Stimulated activated CD8-positive, alpha-beta memory T cell treated with anti-CD3 and anti-CD28 coated beads, Interleukin-2, amount 100 ng/mL, for 48 hours (primary cell): ENCODE measurements at places on chromosomes 16 and 17.

- DNase-seq, result no peak
These were observed 6.8 kb downstream of the HSBP1 start for GRCh38 chr16:83814659-83814985.

DNA sequence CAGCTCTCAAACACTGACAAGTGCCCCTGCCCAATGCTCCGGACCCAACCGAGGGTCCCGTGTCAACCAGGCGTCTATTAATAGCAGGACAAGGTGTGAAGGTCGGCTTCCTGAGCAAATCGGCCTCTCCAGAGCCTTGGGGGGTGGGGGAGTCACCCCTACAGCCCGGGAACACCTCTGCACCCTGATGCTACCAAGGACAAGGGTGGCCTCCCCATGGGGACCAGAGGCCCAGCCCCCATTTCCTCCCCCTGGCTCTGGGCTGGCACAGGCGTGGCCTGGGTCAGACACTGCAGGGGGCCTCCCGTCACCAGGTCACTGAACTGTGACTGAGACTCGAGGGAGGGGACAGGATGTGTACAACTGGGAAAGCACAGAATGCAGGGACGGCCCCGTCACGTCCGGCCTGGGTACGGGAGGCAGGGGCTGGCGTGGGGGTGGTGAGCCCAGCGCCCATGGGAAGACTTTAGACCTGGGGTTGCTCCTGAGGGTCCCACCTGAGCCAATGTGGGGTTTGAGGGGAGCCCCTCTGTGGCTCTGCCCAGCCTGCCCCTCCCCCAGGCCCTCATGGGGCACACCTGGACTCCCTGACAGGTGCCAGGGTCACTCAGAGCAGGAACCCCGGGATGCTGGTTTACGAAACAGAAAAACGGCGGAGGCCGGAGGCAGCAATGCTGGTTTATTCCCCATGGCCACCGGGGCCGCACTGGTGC, 579 bp upstream of the CYBA start:
- DNase-seq, result peak; percentile 70

DNA sequence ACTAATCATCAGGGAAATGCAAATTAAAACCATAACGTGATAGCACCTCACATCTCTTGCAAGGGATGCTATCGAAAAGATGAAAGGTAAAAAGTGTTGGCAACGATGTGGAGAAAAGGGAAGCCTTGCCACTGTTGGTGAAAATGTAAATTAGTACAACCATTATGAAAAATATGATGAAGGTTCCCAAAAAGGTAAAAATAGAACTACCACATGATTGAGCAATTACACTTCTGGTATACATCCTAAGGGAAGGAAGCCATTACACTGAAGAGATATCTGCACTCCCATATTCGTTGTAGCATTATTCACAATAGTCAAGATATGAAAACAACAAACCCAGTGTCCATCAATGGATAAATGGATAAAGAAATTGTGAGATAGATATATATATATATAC, 21.5 kb downstream of the ABCA10 start:
- no peak for DNase-seq

- DNase-seq, result no peak
These were observed 91.1 kb downstream of the RGS9 start for GRCh38 chr17:65228287-65228686.

DNA sequence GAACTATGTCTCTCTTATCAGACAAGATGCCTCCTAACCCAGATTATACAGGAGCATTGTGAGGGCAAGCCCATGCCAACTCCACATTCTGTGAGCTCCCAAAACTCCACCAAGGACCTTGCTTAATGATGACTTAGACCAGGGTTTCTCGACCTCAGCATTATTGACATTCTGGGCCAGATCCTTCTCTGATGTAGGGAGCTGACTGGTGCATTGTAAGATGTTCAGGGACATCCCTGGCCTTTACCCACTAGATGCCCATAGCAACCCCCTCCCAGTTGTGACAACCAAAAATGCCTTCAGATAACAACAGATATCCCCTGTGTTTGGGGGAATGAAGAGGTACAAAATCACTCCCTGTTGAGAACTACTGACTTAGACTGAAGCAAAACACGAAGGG, 43.6 kb downstream of the HOXB1 start:
- no peak for DNase-seq

DNA sequence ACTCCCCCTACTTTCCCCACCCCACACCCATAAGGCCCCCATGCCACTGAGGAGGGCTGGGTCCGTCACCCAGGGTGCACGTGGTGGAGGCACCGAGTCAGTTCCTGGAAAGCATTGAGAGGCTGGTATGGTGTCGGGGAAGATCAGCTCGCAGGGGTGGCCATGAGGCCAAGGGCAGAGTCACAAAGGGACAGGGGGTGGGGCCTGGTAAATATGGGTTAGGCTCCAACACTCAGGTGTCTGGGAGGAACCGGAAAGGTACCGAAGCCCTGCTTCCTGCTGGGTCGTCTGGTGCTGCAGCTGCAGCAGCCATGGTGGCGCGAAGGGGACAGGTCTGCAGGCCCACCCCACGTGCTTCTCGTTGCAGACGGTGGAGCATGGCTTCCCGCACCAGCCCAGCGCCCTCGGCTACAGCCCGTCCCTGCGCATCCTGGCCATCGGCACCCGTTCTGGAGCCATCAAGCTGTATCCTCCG, 30.2 kb downstream of the LLGL2 start:
- DNase-seq, result no peak

GRCh38 chr16:81374550-81374949, 59.8 kb downstream of the GAN start:
- no peak for DNase-seq

GRCh38 chr17:57312242-57312641, 55.9 kb downstream of the MSI2 start:
- no peak for DNase-seq

GRCh38 chr17:14792746-14793145, 472.4 kb downstream of the PMP22 start:
- no peak for DNase-seq

DNA sequence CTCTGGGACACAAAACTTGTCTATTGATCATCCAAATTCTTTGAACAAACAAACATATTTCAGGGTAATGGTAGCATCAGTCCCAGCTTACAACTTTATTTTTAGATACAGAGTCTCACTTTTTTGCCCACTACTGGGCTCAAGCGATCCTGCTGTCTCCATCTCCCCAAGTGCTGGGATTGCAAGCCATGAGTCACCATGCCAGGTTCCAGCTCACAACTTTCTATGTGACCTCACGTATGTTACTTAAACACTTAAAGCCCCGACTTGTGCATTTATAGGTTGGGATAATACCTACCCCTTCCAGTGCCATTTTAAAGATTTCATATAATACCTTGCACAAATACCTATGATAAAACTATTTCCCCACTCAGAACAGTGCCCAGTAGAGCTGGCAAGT, 42.0 kb upstream of the KSR1 start:
- DNase-seq, result no peak

DNA sequence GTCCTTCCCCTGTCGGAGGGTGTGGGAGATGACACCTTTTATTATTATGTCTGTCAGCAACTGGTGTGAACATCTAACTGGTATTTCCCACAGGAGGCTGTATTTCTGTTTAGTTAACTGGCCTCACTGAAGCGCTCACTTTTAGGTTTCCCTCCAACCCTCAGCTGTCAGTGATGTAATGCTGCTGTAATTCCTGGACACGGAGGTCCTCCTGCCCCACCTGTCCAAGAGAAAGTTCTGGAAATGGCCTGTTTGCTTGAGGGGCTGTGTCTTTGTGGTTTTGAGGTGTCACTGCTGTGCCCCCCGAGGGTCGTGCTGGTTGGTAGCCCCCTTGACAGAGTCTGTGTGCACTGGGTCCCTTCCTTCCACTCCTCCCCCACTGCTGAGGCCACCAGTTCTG, 11.5 kb downstream of the KCNJ12 start:
- DNase-seq, result no peak
